ENCODE measurements at places on chromosomes 2 and 18.

- DNase-seq = no peak
Observed at GRCh38 chr2:181973171-181973783, 12.4 kb upstream of the PPP1R1C start.

DNA sequence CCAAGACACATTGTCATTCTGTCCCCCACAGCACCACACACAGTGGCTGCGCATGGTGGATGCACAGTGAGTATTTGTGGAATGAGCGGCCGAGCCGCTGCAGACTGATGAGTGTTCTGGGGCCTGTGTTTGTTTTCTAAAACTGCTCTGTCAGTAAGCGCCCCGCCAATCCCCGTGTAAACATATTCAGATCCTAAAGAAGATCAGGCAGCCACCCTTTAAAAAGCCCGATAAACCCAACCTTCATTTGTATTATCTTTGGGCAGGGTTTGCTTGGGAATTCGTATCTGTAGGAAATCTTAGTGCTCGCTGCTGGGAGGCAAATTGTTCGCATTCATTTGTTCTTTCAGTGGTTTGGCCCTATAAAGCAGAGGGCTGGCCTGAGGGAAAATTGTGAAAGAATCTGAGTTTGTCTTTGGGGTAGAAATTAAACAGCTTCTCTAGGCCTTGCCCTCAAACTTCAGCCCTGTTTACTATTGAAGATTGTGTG is 68.6 kb downstream of the TGOLN2 start:
- peak; percentile 55 for DNase-seq

DNA sequence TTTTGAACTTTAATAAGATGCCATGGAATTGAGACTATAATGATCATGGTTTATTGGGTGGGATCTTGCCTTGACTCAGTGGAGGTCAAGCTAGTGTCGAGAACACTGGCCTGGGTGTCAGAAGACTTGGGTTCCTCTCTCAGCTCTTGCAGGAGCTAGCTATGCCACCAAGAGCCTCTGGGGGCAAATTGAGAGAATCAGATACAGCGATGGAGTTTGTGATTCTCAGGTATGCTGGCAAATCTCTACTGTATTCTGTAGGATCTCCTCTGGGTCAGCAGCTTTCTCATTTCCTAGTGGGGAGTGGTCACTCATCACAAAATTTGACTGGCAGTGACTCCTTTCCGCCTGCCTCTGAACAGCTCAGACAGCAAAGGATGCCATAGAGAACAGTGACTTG is 477.0 kb downstream of the RNF144A start:
- DNase-seq = no peak

DNA sequence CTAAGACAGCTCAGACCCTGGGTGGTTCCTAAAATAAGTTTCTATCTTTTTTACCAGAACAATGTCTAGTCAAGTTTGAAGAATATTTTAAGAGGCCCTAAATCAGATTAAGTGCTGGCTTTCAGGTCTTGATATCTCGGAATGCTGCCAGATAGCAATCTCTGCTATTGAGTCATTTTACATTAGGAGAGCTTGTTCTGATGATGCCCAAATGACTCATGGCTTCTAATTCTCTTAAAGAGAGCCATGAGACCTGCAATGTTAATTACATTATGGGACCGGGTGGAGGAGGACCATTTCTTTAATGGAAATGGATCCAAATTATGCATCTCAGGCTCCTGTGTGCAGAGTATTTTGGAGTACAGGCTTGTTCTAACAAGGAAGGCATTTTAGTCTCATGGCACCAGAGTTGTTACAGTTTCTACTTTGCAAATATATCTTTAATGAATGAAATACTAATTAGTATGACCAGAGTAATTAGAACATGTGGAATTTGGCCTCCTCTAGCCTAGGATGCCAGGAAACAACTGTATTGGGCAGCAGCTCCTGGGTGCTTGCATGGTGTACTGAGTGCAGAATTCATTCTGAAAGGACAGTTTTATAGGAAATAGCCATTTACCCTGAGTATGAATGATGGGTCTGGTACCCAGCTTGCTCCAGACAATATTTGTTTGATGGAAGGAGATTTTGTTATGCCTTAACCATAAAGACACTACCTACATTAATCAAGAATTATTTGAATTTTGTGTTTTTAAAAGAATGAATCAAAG is 94.0 kb upstream of the SULT1C3 start:
- DNase-seq = peak; percentile 63

DNA sequence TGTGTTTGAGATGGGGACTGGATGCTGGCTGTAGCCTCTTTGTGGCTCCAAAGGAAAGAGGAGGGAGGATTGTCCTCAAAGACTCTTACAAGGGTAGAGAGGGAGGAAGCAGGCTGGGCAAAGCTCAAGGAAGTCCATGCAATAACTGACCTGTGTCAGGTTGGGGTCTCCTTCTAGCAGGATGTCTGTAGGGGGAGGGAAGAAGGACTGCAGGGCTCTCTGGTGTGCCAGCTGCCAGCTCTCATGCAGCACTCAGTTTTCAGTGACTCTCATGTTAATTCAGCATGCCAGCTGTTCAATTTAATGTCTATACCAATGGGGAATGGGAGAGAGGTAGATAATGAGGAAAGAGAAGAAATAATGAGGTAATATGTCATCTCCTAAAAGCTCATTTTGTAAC is 85.3 kb upstream of the RANBP2 start:
- DNase-seq = no peak

DNA sequence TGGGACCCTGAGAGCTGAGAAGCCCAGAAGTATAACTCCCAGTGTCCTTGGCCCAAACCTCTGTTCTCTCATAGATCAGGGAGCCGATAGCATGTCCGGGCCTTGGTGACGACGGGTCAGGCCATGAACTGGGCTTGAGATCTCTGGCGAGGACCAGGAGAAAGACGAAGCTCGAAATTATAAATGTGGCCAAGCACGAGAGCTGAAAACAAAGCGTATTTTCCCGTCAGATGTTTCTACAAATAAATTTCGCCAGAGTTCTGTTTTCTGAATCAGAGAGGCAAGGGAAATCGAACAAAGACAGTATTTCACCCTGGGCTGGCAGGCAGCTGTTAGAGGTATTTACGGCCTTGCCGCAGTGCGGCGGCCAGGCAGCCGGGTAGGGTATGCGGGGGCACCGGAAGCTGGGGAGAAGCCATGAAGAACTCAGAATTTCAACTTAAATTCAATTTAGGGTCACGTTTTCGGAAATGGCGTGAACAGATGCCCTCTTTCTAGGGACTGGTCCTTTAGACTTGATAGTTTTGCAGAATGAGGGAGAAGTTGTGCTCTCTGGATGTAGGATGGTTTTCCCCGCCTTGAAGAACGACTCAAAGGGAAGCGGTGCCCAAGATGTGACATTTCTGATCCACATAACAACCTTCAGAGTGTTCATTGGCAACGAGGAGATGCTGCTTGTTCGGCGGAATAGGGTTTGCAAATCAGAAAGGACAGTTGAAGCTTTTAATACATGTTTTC is 9.6 kb downstream of the HOXD8 start:
- DNase-seq = peak; percentile 59

GRCh38 chr18:10417191-10417590 is 37.2 kb upstream of the APCDD1 start:
- no peak for DNase-seq

DNA sequence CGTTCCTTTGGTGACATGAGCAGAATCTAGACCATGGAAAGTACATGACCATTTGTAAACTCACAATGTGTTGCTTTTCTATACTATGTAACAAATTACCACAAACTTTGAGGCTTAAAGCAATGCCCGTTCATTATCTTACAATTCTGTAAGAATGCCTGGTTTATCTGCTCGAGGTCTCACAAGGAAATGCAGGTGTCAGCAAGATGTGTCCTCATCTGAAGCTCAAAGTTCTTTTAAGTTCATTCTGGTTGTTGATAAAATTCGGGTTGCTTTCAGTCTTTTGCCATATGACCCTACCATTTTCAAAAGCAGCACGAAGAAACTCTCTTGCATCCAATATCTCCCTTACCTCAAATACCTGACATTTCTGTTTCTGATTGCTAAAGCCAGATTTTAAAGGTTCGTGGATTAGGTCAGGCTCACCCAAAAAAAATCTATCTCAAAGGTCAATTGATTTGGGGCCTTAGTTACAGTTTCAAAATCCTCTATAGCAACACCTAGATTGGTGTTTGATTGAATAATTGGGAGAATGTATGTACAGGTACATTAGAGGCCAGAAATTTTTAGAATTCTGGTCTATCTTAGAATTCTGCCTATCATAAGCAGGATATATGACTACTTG is 125.9 kb downstream of the TMEM131 start:
- DNase-seq = no peak

GRCh38 chr2:15472133-15472532 is 89.0 kb downstream of the NBAS start:
- DNase-seq = no peak

GRCh38 chr2:237431372-237431771 is 17.4 kb upstream of the COL6A3 start:
- peak; percentile 99 for DNase-seq

DNA sequence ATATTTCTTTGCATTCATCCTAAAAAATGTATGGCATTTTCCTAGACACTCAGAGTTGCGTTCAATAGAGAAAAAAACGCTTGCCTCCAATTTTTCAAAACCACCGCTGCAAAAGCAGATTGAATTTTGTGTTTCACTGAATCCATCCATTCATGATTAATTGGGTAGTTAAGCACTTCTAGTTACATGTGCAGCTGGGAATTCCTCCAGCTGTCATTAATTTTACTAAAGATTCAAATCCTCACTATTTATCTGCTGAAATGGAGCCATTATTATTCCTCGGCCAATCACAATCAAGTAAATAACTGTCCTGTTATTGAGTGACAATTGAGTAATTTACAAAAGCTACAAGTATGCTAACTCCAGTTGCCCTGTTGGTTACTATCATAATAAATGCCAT is 75.8 kb upstream of the ARL5A start:
- no peak for DNase-seq

DNA sequence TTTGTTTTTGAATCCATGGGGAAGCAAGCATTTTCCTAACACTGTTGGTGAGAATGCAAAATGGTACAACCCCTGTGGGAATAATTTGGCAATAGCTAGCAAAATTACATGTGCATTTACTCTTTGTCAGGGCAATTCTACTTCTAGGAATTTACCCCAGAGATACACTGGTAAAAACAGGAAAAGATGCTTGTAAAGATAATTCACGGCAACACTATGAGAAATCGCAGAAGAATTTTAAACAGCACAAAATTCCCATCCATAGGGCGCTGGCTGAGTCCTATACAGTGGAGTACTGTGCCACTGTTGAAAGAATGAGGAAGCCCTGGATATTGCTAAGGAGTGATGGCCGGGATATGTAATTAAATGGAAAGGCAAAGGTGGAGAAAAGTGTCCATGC is 75.8 kb downstream of the DGKD start:
- no peak for DNase-seq

- no peak for DNase-seq
Observed at GRCh38 chr2:133418021-133418420, 150.2 kb downstream of the NCKAP5 start.

DNA sequence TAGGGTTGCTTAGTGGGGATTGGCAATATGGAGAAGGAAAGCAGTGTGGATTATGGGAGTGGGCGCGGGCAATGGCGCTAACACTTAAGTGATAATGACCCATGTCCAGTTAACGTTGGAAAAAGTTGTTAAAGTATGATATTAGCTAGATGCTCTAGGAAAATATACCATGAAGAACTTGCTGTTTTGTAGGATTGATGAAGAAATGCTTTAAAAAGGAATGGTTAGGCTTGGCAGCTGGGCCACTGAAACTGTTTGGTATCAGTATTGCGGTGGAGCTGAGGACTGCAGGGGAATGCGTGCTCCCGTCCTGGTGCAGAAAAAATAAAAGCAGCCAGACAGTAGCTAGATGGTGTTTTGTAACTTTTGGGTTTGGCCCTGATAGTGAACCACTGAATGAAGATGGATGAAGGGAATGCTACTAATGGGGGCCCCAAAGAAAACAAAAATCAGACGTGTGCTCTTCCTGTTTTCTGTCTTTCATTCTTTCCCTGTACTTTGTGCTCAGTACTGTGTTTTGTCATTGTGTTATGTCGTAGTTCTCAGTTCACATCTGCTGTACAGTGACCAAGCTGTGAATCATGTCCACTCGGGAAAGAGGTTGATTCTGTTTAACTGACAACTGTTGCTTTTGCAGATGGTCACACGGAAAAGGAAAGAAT is 999 bp downstream of the INSIG2 start:
- peak; percentile 66 for DNase-seq

DNA sequence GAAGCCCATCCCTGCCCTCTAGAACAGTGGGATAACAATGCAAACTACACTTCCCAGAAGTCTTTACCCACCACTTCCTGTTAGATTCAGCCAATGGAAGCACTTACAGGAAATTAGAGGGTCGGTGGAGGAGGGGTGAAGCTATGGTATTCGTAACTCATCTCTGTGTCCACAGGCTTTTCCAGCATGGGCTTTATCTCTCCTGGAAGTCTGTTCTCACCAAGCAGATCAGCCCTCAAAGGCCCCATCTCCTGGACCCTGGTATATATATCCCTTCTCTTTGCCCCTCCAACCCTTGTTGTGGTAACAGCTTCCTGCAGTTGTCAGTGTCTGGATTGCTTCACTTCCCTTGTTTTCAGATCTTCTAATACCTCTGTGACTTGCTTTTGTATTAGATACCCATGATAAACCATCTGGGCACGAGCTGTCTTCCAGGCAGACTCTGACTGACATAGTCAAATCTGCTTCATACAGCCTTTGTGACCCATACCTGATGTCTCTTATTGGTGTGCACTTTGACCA is 475.0 kb upstream of the POU3F3 start:
- no peak for DNase-seq

GRCh38 chr2:50694798-50695197 is 337.1 kb downstream of the NRXN1 start:
- no peak for DNase-seq

- DNase-seq = no peak
Observed at GRCh38 chr2:239365782-239366435, 34.9 kb downstream of the HDAC4 start.

GRCh38 chr2:240530181-240530580 is 27.6 kb downstream of the ANKMY1 start:
- no peak for DNase-seq

DNA sequence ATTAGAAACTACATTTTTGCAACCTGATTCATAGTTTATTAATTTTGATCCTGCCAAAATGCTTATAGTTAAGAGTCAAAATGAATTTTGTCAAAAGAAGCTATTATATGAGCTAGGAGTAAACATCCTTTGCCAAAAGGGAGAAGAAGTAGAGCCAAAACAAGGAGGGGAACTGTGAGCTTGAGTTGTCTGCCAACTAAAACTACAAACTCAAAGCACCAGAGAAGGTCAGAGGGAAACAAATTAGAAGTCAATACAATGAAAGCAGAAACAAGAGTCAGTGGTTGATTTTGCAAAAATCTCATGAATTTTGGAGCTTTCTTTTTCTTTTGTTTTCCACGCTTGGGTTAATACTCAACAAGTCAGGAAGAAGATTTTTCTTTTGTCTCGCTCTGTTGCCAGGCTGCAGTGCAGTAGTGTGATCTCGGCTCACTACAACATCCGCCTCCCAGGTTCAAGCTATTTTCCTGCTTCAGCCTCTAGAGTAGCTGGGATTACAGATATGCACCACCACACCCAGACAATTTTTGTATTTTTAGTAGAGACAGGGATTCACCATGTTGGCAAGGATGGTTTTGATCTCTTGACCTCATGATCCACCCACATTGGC is 508.5 kb downstream of the RIT2 start:
- DNase-seq = no peak

- DNase-seq = no peak
Observed at GRCh38 chr18:13259701-13260100, 41.1 kb downstream of the LDLRAD4 start.

Measured in fibroblast of mammary gland (primary cell).